Tongue (tissue), 3 donors: ENCODE measurements at places on chromosomes 4 and X. TPM values are rescaled to one million over a fixed set of nuclear protein-coding genes. Genes with fewer than 3 reads are reported as not detected.

The TRAPPC2 gene
- 23.5 TPM for total RNA-seq

The ODAPH gene
- not detected for total RNA-seq

The USP17L5 gene
- total RNA-seq: not detected

The CYLC1 gene
- not detected for total RNA-seq

The TMSB15A gene
- 8.9 TPM for total RNA-seq

The CFAP47 gene
- 0.10 TPM for total RNA-seq

The FHL1 gene
- total RNA-seq: 2,906 TPM

The KIAA1210 gene
- 0.10 TPM for total RNA-seq

The VEGFD gene
- 12.3 TPM for total RNA-seq

The SPIN2A gene
- 0.41 TPM for total RNA-seq

The ACE2 gene
- 0.51 TPM for total RNA-seq

The ZCCHC18 gene
- total RNA-seq: 1.2 TPM

The HS3ST1 gene
- total RNA-seq: 0.51 TPM

The XAGE1A gene
- not detected for total RNA-seq

The PNCK gene
- total RNA-seq: 0.92 TPM

The PDCL2 gene
- total RNA-seq: not detected

The FRG2 gene
- total RNA-seq: not detected

The DAPP1 gene
- total RNA-seq: 10.5 TPM

The NDP gene
- 1.1 TPM for total RNA-seq

The TCEAL6 gene
- not detected for total RNA-seq

The HSD17B10 gene
- total RNA-seq: 43.4 TPM

The WDR45 gene
- 20.3 TPM for total RNA-seq

The KLF8 gene
- total RNA-seq: 9.8 TPM

The PAGE2 gene
- total RNA-seq: not detected

The TASL gene
- 0.41 TPM for total RNA-seq

The FAM114A1 gene
- total RNA-seq: 129 TPM

The IBSP gene
- total RNA-seq: not detected

The TBX22 gene
- total RNA-seq: not detected

The ASB5 gene
- total RNA-seq: 206 TPM
